AG04449 (cell line): ENCODE measurements at places on chromosomes 6 and 20.
A peak's percentile ranks its signal among the peaks of the same experiment; 100 is the strongest.

- DNase-seq = no peak
Observed at GRCh38 chr6:167652042-167652700, 174.5 kb upstream of the AFDN start.

DNA sequence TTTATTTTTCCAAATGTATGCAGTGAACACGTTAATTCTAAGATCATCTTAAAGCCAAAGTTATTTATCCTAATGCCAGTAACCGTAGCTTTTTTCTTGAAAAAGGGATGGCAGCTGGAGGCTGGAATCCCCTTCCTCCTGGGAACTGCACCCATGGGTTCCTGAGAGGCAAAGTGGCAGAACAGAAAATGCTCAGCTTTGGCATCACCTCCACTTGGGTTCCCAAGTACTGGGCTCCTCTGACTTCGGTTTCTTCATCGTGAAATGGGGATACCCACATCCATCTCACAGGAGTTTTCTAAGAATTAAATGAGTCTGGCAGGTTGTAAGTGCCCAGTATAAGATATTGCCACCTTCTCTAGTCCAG is 6.2 kb upstream of the DDX43 start:
- no peak for DNase-seq

GRCh38 chr6:158684745-158685324 is 35.0 kb downstream of the SYTL3 start:
- no peak for DNase-seq

DNA sequence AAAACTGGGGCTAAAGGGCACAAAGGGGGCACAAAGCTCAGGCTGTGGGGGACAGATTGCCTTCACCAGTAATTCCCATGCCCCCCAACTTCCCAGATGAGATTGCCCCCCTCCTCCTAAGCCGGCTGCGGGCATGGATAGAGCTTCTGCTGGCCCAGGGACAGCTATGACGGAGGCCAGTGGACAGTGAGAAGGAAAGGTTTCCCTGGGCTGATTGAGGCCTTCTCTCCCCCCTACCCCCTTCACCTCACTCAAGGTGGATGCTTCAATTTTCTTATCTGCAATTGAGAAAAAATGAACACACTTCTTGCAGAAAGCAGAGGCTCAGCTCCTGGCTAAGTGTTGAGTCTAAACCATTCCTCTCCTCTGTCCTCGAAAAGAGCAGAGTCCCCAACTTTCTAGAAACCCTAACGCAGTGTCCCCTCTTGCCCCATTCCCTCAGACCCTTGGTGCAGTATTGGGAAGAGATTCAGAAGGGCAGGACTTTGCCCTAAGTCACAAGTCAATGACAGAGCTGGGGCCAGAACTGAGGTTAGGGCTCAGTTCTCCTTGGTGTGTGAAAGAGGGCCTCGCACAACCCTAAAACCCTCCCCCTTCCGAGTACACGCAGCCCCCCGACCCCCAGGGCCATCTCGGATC is 808 bp downstream of the SDC4 start:
- no peak for DNase-seq

DNA sequence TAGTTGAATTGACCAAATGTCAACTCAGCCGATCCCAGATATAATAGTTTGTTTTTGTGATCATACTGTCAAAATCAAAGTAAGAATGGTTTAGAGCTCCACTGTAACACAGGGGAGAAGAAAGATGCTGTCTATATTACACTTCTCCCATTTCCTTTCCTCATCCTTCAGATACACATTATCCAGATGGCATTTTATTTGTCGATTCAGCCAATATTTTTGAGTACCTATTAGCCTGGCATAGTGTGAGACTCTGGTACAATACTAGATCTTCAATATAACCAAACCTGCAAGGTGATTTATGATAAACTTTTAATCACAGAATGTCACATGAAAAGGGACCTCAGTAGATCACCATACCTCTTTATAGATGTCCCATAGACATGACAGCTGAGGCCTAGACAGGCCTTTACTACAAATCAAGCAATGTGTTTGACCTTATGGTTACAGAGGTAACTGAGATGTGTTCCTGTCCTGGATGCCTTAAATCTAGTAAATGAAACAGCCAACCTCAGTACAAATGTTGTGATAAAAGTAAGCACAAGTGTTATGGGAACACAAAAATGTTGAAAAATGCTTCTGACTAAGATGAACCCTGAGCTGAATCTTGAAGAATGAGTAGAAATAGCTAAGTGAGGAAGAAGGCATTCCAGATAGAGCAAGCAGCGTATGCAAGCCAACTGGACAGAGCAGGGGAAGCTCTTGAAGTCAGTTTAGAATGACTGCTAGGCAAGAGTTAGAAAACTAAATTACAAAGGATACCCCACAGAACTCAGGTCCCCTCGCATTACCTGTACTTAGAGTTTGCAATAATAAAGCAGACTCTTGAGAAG is 1.9 kb downstream of the FBXO9 start:
- no peak for DNase-seq

DNA sequence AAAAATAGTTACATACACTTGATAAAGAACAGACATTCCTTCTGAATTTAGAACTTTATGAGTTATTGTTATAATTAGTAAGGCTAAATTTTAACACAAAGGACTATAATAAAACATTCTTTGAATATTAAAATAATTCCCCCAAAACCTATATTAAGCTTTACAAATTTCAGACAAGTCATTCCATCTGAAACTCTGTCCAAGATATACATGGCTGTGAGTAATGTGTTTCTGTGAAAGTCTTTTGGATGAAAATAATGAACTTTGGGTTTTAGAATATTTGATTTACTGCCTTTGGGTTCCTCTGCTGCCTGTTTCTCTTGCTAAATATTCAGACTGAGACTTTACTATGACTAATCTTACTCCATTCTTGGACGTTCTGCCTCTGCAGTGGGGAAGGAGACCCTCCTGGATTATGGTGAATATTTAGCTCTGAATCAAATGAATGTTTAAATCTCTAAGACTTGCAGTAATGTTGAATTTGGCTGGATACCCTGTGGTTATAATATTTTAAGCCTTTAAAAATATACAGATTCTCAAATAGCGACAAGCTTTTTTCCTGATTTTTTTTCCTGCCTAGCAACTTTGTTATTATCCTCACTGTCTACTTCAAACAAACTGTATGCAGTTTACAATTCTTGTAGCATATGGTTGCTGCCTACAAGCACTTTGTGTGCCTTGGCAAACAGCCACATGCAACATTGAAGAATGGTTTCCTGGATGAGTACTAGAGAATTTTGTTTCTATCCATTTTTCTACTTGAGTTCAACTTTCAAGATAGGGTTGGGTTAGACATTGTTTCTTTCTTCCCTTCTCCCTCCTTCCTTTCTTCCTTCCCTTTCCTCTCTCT is 51.4 kb downstream of the TXLNB start:
- peak; percentile 78 for DNase-seq

DNA sequence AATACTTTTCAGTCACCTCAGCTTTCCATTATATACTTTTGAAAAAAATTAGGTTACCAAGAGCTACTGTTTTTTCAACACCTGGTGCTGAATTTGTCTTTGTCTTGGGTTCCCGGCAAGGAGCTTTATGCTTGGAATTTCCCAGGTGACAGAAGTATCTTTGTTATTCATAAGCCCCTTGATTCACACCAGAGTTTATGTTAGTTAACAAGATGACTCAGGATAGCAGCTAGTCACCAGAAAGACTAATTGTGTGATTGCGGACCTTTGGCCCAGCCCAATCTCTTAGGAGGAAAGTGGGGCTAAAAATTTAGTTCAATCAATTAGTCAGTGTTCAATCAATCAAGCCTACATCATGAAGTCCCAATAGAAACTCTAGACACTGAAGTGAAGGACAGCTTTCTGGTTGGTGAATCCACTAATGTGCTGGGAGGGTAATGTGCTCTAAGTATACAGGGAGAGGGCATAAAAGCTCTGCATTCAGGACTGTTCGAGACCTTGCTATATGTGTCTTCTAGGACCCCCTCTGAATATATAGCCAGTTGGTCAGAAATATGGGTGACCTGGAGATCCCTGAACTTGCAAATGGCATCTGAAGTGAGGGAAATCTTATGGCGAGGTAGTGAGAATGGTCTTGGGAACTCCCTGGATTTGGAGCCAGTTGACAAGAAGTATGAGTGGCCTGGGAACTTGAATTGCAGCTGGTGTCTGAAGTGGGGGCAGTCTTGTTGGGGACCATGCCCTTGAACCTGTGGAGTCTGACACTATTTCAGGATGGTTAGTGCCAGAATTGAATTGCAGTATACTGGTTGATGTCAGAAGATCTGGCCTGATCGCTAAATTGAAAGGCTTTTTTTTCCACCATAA is 16.2 kb downstream of the TMEM30A start:
- DNase-seq = no peak

GRCh38 chr20:17835240-17835933 is 133.2 kb downstream of the SNX5 start:
- DNase-seq = no peak

- no peak for DNase-seq
Observed at GRCh38 chr6:123850555-123850954, 46.9 kb downstream of the NKAIN2 start.

GRCh38 chr6:170436209-170436809 is 116.8 kb downstream of the PSMB1 start:
- no peak for DNase-seq

DNA sequence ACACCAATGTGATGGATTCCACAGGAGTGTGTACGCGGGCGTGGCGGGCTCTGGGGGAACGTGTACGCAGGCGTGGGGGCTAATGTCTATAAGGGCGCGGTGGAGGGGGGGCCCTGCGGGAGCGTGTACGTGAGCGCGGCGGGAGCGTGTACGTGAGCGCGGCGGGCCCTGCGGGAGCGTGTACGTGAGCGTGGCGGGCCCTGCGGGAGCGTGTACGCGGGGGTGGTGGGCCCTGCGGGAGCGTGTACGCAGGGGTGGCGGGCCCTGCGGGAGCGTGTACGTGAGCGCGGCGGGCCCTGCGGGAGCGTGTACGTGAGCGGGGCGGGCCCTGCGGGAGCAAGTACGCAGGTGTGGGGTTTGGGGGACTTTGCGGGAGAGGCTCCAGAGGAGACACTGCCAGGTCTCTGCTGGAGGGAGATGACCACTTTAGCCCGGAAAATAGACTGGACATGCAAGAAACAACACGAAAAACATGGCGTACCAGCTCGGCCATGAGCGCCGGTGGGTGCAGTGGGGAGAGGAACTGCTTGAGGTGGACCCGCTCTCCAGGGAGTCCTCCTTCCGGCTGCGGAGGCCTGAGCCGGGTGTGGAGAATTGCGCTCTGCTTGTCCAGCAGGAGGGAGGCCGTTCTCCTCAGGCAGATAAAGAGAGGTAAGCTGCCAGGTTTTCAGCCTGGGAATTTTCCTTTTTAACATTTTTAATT is 27.8 kb upstream of the SMOC2 start:
- no peak for DNase-seq

GRCh38 chr6:165092881-165093595 is 216.4 kb downstream of the C6orf118 start:
- no peak for DNase-seq

DNA sequence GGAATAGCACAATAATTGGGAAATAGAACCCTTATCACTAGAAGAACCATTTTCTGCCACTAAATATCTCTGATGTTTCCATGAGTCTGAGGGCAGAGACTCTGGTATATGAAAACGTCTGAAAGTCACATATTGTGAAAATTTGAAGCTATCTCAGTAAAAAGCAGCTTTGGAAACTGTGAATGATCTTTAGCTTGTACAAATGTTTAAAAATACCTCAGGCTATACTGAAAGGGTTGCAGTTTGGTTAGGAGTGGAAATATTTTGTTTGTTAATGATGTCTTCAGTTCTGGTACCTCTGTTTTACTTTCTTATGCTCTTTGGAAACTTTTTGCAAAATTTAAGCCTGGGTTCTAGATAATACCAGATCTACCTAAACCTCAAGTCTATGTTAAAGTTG is 135.0 kb downstream of the SLC16A10 start:
- no peak for DNase-seq

DNA sequence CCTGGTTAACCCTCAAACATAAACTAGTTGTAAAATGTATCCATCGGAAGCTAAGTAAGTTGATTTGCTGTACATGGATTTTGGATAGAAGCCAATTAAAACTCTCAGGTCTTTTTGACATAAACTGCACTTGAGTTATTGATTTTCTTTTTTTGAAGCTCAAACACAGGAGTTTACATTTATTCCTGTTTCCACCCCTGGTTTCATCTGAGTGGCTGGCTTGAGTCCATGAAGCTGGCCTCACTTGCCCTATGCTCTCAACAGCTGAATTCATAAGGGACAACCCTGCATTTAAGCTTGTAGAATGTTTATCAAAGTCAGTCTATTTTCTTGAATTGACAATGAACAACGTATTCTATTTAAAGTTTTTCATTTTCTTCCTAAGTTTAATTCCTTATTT is 58.1 kb upstream of the PLEKHG1 start:
- no peak for DNase-seq

DNA sequence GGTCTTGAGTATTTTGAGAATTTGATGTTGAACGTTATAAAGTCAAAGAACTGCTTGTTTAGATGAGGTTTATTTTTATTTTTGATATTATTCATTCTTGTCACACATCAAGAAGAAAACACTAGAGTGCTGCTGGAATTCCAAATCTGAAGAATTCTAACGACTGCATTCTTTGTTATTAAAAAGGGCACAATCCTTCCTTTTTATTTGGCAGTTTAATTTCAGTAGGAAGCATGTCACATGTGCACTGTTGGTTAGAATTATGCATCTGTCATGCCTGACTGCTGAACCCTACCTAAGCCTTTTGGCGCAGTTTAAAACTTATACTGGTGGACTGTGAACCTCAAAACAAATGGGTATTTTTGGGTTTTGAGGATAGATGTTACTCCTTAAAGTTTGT is 4.0 kb downstream of the ID4 start:
- no peak for DNase-seq

DNA sequence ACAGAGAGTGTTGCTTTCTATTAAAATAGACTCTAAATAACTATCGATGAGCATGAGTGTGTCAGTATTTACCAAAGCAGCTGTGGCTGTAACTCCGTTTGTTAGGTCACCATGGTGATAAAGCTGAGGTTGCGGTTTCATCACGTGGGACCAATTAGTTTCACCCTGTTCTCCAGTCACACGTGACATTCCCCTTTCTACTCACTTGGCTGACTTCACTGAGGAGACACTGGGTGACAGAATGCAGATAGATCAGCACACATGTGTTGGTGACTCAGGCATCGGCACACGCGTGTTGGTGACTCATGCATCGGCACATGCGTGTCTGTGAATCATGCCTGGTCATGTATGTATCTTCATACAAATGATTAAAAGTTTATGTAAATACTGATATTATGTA is 285.4 kb downstream of the THBS2 start:
- peak; percentile 81 for DNase-seq

- DNase-seq = peak; percentile 79
Observed at GRCh38 chr20:3686867-3687321, 5.1 kb upstream of the ADAM33 start.

DNA sequence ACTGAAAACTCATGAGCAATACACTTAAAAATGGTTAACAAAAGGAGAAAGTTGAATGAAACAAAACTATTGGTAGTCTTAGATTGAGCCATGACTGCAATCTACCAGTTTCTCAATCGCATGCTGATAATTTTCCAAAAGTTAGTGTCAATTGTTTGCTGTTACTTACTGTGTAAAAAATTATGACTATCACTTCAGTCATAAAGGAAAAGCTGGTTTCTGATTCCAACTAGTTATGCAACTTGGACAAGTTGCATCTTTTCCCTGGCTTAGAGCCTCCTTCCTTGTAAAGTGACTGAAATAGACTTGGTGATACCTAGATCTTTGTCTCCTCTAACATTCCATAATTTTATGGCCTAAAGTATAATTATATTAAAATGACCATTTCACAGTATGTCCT is 88.3 kb upstream of the PAK5 start:
- DNase-seq = no peak

GRCh38 chr20:63544958-63545516 is 2.5 kb downstream of the SRMS start:
- no peak for DNase-seq
